ENCODE measurements at places on chromosomes 4 and X. TPM values are rescaled to one million over a fixed set of nuclear protein-coding genes. Genes with fewer than 3 reads are reported as not detected.

DNA sequence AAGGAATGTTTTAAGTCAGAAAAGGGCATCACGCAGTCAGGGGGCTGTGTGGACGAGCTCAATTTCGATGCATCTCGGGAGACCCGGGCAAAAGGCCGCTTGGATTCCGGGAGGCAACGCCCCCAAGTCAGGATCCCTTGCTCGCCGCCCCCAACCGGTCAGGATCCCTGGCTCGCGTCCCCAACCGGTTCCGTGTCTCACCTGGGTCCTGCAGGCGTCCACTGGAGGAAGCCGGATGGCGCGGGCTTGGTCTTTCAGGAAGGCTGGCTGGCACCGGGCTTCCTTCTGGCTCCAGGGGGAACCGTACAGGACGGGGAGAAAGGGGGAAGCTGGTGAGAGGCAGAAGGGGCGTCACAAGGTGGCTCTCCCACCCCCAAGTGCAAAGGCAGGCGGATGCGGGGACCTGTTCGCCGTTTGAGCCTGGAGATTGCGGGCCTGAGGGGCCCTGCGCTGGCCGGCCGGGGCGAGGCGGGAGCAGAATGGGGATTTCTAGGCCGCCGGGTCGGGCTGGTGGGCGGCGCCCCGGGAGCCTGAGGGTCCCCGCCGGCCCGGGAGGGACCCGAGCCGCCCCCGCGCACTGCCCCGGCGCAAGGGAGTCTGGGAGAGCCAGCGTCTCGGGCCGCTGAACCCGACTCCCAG, 84.7 kb downstream of the HPRT1 start:
- no peak for DNase-seq

DNA sequence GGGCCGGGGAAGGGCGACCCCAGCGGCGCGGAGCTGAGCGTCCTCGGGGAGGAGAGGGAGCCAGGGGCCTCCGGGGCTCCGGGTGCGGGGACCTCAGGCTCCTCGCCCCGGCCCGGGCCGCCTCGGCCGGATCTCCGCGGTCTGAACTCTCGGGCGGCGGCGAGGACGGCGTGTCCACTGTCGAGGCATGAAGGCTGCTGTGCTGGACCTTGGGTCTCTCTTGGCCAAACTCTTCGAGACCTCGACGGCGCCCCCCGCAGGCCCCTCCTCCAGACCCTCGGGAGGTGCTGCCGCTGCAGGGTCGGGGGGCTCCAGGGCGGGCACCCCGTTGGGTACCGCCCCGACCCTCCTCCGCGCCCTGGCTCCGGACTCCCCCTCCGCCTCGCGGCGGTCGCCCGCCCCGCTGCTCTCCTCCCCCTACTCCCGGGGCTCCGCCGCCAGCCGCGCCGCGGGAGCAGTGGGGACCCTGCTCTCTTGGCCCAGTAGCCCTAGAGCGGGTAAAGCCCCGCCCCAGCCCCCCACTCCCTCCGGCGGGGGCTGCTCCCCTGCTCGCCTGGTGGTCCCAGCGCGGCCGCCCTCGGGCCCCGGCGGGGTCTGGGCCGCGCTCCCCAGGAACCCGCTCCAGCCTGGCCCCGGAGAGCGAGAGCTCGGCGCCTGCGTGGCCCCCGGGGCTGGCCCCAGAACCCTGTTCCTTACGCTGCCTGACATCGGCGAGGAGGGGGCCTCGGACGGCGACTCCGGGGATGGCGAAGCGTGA, 564 bp downstream of the FAM149A start:
- DNase-seq: no peak

Gene CRMP1
- total RNA-seq: 1.9 TPM

Gene MAGEC2
- not detected for total RNA-seq
